ENCODE measurements at places on chromosomes 6 and 20.
A peak's percentile ranks its signal among the peaks of the same experiment; 100 is the strongest.

DNA sequence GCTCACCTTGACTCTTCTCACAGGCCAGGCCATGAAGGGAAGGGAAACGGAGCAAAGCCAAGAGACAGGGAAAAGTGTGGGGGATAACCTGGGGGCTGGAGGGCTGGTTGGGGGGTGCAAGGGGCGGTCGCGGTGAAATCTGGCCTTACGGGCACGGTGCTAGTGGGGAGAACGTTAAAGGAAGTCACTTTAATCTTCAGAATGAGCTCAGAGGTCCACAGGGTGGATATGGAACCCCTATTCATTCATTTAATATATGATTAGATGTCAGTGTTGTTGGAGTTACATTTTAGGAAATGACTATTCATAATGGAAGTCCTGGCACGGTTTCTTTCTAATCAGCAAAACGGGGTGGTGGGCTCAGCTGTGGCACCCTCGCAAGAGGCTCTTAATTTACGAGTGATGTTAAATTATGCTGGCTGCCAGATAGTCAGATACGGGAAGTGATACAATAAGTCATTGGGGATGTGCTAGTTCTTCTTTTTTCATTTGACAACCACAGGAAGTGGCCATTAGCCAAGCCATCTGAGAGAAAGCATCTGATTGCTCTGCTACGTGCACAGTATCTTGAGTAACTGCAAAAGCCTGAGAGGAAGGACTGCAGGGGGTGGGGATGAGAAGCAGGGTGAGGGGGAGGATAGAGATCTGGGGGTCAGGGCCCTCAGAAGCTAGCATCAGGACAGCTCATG is 253.0 kb downstream of the QKI start:
- DNase-seq = no peak

- no peak for DNase-seq
These were observed 654.8 kb downstream of the UTRN start for GRCh38 chr6:144939921-144940320.

- peak; percentile 81 for DNase-seq
These were observed 60.0 kb upstream of the BTN3A2 start for GRCh38 chr6:26304797-26305640.

- DNase-seq = no peak
These were observed 307.1 kb upstream of the RSPO3 start for GRCh38 chr6:126811321-126811720.
